ENCODE measurements at places on chromosomes 13 and 19. TPM values are rescaled to one million over a fixed set of nuclear protein-coding genes. Genes with fewer than 3 reads are reported as not detected.

MYO9B gene
- 33.2 TPM for total RNA-seq

RNF225 gene
- not detected for total RNA-seq

DNA sequence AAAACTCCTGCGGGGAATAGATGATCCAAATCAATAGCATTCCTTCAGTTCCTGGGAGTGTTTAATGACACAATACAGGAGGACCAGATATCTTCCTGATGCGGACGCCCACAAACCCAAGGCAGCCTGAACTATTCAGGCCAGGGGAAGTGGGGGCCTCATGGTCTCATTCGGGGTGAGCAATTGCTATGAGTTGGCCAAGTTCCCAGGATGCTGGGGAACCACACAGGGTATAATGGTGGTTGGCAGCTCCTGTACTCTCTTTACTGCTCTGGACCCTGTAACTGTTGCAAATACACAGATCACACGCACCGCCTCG is 401.2 kb downstream of the IRS2 start:
- DNase-seq: no peak

DNA sequence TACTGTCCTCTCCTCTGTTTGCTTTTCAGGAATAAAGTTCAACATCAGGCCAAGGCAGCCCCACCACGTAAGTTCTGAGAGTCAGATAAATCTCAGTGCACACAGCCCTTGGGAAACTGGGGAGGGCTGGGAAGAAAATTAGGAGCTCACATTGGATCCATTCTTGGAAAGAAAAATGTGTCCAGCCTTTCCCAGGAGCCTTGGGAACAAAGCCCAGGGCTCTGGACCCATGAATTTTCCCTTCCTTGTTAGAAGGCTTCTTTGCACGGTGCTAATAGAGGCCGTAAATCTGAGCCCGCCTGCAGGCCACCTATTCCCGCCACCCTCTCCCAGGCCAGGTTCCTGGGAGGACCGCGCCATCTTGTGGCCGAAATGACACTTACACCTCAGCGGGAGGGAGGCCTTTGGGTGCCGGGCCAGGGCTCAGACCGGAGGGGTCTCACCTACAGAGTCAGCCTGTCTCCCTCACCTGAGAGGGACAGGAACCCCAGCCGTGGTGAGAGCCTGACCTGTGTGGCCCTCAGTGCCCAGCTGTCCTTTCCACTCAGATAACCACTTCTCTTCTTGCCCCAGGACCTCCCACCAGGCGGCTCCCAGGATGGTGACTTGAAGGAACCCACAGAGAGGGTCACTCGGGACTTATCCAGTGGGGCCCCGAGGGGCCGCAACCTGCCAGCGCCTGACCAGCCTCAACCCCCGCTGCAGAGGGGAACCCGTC is 25.1 kb upstream of the KCTD15 start:
- DNase-seq: no peak

GRCh38 chr13:20495087-20496023 is 30.3 kb downstream of the CRYL1 start:
- DNase-seq: no peak

ZNF763 gene
- total RNA-seq: 2.6 TPM

PSG11 gene
- not detected for total RNA-seq

DNA sequence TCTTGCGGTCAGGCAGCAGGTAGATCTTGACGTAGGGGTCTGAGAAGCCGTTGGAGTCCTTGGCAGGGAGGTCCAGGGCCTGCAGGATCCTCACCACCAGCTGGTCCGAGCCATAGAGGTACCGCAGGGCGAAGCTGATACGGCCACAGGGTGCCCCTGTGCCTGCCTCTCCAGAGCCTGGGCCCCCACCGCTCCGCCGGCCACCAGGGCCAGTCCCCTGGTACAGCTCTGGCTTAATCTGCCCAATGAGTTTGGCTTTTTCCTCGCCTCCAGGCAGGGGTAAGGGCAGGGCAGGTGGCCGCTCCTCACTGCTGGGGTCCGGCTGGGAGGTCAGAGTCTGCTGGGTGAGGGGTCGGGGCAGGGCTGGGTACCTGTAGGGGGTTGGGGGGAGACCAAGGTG is 9.9 kb downstream of the SYT3 start:
- no peak for DNase-seq

DNA sequence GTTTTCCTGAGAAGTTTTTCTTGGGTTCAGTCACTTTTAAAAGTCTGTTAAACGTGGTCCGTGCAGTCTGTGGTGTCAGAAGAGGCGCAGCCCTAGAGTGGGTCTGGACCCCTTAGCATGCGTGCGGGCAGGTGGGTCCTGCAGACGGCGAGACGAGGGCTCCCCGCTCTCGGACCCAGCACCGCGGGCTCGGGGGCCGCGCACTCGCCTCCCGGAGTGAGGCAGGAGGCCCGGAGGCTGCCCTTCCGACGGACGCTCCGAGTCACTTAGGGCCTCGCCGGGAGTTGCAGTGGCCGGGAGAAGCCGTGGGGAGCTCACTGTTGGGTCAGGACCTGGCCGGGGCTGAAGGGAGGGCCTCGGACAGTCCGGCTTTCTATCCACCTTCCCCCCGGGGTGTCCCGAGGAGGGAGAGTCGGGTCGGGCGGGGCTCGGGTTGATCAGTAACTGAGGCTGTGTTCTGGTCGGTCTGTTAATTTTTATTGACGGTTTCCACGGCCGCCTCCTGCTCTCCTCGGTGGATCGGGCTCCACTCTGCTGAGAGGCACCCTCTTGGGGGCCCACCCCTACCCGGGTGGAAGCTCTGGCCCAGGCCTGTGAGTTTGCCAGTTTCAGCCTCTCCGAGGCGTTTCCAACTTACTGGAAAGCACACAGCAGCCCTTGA is 1.3 kb downstream of the PTBP1 start:
- peak; percentile 67 for DNase-seq

GRCh38 chr13:113186061-113186900 is 22.2 kb downstream of the PCID2 start:
- DNase-seq: no peak

DNA sequence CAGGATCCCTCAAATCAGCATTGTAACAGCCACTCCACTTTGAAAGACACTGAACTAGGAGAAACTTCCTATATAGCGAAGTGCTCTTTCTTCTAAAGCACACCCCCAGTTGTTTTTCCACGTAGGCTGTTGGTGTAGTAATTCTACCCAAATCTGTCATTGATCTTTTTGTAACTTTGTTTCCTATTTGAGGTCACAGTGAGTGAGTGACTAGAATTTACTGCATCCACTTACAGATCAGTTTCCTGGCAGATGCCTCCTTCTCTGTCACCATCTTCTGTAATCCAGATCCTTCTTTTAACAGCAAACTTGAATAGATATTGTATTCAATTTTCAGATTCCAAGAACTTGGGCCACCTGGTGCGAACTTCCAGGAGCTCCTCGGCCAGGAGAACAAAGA is 15.3 kb downstream of the ZAR1L start:
- DNase-seq: no peak
